ENCODE measurements at places on chromosomes 5 and 9.

DNA sequence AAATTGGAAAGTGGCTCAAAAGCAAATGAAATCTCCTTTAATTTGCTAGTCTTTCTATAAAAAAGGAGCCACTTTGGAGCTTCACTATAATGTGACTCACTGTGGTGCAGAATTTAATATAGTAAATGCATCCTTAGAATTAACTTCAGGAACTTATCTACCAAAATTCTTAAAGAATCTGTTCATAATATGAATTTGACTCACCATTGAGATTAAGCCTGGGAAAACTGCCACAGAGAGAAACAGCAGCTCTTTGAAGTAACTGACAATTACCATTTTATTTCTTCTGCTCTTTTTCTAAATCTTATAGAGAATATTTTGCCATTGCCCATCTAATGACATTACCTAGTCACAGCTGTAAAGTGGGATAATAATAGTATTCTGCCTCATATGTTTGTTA lies 211.9 kb upstream of the CDH6 start:
- no peak overlapping the region for H3K27ac ChIP-seq
- H3K4me1 ChIP-seq = no peaks in the 10 kb centered on the region
- DNase-seq = no peak
- H3K27me3 ChIP-seq = no peaks in the 10 kb centered on the region
- H3K4me3 ChIP-seq = no peak overlapping the region

DNA sequence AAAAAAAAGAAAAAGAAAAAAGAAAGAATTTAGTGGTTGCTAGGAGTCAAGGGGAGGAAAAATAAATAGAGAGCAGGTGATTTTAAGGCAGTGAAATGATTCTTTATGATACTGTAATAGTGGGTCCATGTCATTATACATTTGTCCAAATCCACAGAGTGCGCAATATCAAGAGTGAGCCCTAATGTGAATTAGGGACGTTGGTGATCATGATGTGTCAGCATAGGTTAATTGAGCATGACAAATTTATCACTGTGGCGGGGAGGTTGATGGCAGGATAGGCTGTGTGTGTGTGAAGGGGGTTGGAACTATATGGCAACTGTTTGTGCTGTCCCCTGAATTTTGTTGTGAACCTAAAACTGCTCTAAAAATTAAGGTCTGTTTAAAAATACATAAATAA lies 357.8 kb downstream of the ICE1 start:
- no peak overlapping the region for H3K27ac ChIP-seq
- H3K4me1 ChIP-seq = no peaks in the 10 kb centered on the region
- no peaks in the 10 kb centered on the region for H3K36me3 ChIP-seq
- DNase-seq = no peak

DNA sequence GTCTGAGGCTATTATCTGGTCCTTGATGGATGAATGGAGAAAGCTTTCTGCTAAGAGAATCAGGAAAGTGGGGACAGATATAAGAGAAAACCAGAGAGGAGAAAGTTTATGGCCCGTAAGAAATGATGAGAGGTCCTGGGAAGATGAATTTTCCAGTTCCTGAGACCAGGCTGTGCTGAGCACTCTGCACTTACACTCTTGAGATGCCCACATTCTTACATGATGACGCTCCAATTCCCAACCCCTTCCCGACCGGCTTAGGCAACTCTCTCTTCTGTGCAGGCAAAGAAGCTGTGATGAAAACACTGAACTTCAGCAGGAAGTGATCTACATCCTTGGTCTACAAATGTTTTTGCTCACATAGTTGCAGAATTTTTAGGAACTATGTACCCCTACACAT lies 417.0 kb downstream of the ARHGEF28 start:
- H3K36me3 ChIP-seq = no peaks in the 10 kb centered on the region
- no peaks in the 10 kb centered on the region for H3K4me1 ChIP-seq
- H3K27ac ChIP-seq = no peak overlapping the region
- H3K4me3 ChIP-seq = no peak overlapping the region
- peaks cover 7% of the 10 kb centered on the region for H3K27me3 ChIP-seq

DNA sequence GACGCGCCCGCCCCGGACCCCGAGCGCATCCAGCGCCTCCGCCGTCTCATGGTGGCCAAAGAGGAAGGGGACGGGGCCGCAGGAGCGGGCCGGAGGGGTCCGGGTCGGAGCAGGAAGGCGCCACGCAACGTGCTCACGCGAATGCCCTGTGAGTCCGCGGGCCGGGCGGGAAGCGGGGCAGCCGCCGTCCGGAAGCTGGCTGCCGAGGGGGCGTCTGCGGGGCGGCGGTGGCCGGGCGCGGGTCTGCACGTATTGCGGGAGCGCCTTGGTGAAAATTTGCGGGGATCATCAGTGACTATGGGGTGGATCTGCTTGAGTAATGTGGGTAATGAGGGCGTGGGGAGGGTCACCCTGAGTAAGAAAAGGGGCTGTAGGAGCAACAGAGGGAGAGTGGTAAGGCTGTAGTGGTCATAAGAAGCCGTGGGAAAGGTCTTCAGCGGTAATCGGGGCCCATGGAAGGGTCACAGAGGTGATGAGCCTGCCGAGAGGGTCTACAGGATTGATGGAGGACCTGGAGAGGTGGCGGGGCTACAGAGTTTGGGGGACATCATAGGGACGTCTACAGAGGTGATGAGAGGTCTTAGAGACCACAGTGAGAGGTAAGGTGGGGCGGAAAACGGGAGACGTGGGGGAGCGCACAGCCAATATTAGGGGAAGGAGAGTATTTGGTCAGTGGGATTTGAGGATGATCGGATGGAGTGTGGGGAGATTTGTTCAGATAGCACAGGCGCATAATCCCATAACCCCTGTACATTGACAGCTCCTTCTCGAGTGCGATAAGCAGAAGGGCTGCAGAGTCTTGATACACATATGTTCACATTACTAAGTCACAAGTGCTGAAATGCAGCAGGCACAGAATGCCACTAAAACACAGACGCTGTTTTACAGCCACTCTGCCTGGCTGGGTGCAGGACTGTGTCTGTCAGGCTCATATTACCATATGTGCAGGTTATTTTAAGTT lies 819 bp downstream of the LSM11 start:
- H3K27ac ChIP-seq = peak overlapping the region; percentile 89
- H3K4me3 ChIP-seq = peak overlapping the region; percentile 88
- H3K36me3 ChIP-seq = peaks cover 11% of the 10 kb centered on the region

GRCh38 chr5:65149827-65150226 lies 331.9 kb downstream of the ADAMTS6 start:
- no peaks in the 10 kb centered on the region for H3K36me3 ChIP-seq
- H3K4me3 ChIP-seq = no peak overlapping the region
- no peak overlapping the region for H3K27ac ChIP-seq
